Effector memory CD4-positive, alpha-beta T cell (primary cell): ENCODE measurements at places on chromosomes 1 and 21.

DNA sequence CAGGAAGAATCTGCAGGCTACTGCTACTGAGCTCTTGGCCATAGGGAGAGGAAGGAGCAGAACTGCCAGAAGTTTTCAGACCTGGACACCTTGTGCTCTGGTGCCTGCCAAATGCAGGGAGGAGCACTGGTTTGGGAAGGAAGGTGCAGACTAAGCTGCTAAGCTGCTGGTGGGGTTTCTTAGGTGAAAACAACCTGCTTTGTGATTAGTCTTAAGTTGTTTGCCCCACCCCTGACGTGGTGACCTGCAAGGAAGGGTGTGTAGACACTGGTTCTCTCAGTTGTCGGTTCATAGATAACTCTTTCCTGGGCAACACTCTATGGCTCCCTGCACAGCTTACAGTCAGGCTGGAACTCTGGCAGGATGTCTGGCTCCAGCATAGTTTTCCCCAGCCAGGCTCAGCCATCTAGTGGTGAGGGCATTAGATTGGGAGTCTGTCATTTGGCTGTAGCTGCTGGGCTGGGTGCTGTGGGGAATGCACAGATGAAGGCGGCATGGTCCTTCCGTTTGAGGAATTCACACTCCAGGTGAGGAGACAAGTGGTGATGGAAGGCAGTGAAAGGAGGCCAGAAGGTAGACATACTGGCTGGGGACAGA lies 10.3 kb upstream of the S100A10 start:
- H3K27me3 ChIP-seq, result no peaks in the 10 kb centered on the region
- H3K4me1 ChIP-seq, result no peaks in the 10 kb centered on the region
- H3K27ac ChIP-seq, result no peak overlapping the region
- H3K4me3 ChIP-seq, result no peak overlapping the region
- DNase-seq, result no peak

DNA sequence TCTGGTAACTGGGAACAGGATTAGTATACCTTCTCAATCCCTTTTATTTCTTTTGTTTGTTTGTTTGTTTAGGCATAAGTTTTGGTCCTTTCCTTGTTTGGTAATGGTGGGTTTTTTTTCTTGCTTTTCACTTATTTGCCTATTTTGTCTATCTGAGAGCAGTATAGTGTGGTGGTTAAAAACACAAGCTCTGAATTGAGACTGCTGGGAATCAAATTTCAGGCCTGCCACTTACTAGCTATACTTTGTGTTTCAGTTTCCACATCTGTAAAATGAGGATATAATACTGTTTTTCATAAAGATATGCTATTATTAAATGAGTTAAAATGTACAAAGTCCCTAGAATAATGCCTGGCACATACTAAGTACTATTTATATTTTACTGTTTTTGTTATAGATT lies 81.6 kb upstream of the IVNS1ABP start:
- no peaks in the 10 kb centered on the region for H3K36me3 ChIP-seq
- no peaks in the 10 kb centered on the region for H3K4me1 ChIP-seq
- no peak overlapping the region for H3K27ac ChIP-seq
- no peaks in the 10 kb centered on the region for H3K27me3 ChIP-seq

GRCh38 chr1:36584874-36585453 lies 102.3 kb upstream of the CSF3R start:
- no peaks in the 10 kb centered on the region for H3K4me1 ChIP-seq
- peaks cover 3% of the 10 kb centered on the region for H3K27me3 ChIP-seq
- H3K27ac ChIP-seq, result no peak overlapping the region
- no peak overlapping the region for H3K4me3 ChIP-seq
- no peaks in the 10 kb centered on the region for H3K36me3 ChIP-seq

- H3K4me3 ChIP-seq, result no peak overlapping the region
- DNase-seq, result no peak
- peaks cover 27% of the 10 kb centered on the region for H3K4me1 ChIP-seq
- H3K27me3 ChIP-seq, result no peaks in the 10 kb centered on the region
Measured at GRCh38 chr1:12125422-12126355, 41.1 kb upstream of the TNFRSF1B start.

GRCh38 chr1:29224356-29224837 lies 6.3 kb downstream of the MECR start:
- H3K4me1 ChIP-seq, result no peaks in the 10 kb centered on the region
- peaks cover 8% of the 10 kb centered on the region for H3K36me3 ChIP-seq
- no peak overlapping the region for H3K4me3 ChIP-seq
- no peaks in the 10 kb centered on the region for H3K27me3 ChIP-seq
- DNase-seq, result no peak

DNA sequence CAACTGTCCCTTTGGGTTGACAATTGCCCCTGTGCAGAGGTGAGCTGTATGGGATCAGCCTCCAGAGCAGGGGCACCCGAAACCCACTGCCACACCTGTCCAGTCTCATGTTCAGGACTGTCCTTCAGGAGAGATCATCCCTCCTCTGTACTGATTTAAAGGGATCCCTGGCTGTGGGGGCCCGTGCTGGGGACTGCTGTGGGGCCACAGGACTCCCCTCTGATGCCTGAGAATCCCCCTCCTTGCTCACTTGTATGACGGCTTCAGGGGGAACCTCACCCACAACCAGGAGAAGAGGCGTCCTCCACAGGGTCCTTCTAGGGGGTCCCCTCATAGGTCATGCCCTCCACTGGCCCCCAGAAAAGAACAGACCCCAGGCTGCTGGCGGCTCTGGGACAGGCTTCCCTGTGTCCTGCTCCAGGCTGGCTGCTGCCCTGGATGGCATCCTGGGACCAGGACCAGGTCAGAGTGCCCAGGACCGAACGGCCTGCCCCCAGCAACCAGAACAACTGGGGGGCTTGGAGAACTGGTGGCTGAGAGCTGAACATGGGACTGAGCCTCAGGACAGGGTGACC lies 77.5 kb upstream of the ACTRT2 start:
- H3K36me3 ChIP-seq, result no peaks in the 10 kb centered on the region
- no peak for DNase-seq
- H3K4me3 ChIP-seq, result no peak overlapping the region
- H3K27ac ChIP-seq, result no peak overlapping the region
- H3K27me3 ChIP-seq, result no peaks in the 10 kb centered on the region
- H3K4me1 ChIP-seq, result no peaks in the 10 kb centered on the region
